GM12892 (cell line): ENCODE measurements at places on chromosomes 7 and 10.

DNA sequence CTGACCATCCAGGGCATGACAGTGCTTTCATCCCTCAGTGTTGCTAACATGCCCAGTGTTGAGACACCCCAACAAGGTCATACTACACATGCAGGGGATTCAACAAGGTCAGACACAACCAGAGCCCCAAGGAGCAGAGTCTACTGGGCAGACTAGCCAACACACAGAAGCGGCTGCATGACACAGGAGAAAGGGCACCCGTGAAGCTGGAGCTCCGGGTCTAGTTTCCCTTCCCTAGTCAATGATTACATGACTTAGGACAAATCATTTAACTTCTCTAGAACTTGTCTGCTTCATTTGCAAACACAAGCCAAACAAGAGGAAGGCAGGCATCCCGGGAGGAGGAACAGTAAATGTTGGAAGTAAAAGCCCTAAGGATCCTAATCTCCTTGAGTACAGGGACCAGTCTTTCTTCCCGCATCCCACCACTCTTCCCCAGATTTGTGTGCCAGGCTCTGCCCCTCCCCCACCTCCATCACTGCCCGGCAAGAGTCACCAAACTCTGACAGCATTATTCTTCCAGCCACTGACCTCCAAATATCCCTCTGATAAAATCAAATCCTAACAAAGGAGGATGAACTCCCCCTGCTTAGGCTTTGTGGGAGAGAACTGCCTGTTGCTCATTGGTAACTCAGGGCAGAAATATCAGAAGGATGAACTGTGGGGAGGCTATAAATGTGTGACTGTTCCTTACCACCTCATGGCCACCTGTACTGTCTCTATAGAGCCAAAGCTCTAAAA is 104.3 kb downstream of the KCNMA1 start:
- no peak for DNase-seq

DNA sequence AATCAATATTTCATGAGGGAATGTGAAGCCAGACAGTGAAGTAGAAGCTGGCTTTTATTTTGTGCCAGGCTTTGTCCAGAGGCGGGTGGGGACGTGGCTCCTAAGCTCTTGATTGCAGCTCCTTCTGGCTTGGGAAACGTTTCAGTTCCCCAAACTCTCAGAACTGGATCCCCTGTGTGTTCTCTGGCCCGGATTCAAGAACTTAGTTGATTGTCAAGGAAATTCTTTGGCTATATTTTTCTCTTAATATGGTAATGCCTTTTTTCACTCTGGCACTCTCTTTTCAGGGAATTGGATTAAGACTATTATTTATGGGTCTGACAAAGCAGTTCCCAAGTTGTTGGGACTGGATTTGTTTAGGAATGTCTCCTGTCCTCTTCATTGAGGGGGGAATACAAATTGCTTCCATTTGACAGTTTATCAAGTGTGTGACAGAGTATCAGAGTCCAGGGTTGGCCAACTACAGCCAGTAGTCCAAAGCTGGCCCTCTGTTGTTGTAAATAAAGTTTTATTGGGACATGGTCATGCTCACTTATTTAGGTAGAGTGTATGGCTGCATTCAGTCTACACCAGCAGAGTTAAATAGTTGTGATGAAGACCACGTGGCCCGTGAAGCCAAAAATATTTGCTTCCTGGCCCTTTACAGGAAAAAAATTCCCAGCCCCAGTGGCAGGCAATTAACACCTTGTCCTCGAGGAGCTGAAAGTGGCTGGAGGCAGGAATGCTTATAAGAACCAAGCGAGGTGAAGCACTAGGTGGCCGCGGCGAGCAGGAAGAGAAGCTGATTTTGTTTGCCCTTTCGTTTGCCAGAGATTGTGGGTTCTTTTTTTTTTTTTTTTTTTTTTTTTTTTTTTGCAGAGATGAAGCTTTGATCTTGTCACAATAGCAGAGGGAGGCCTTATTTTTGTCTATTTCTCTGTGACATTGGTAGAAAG is 34.3 kb downstream of the HTRA1 start:
- no peak for DNase-seq

- DNase-seq, result no peak
These were observed 747 bp upstream of the NEURL1 start for GRCh38 chr10:103492655-103493261.

DNA sequence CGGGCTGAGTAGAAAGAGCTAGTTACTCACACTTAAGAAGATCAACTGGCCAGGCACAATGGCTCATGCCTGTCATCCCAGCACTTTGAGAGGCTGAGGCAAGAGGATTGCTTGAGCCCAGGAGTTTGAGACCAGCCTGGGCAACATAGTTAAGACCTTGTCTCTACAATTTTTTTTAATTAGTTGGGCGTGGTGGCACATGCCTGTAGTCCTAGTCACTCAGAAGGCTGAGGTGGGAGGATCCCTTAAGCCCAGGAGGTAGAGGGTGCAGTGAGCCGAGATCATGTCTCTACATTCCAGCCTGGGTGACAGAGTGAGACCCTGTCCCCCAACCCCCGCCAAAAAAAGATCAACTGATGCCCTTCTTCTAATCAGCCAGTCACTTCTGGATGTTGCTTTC is 74.6 kb upstream of the ATP6V0A4 start:
- DNase-seq, result no peak

DNA sequence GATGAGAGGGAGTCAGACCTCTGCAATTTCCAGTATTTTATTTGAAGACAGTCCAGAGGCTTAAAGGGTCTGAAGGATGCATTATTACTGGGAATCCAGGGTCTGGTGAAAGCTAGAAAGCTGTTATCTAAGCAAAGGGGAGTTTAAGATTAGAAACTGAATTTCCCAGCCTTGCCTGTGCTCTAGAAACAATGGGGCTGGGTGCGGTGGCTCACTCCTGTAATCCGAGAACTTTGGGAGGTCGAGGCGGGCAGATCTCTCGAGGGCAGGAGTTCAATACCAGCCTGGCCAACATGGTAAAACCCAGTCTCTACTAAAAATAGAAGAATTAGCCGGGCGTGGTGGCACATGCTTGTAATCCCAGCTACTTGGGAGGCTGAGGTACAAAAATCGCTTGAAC is 71.5 kb upstream of the ANLN start:
- no peak for DNase-seq

GRCh38 chr7:108347616-108348015 is 108.6 kb downstream of the NRCAM start:
- DNase-seq, result no peak

- DNase-seq, result peak; percentile 85
These were observed 19.8 kb downstream of the DNAJB12 start for GRCh38 chr10:72334825-72335393.

GRCh38 chr7:39733881-39734632 is 110.7 kb downstream of the RALA start:
- DNase-seq, result no peak

GRCh38 chr7:28381466-28381865 is 30.9 kb upstream of the CREB5 start:
- no peak for DNase-seq

GRCh38 chr10:71631007-71631861 is 88.3 kb downstream of the C10orf105 start:
- no peak for DNase-seq

GRCh38 chr7:73345538-73345937 is 17.6 kb downstream of the FKBP6 start:
- DNase-seq, result no peak

DNA sequence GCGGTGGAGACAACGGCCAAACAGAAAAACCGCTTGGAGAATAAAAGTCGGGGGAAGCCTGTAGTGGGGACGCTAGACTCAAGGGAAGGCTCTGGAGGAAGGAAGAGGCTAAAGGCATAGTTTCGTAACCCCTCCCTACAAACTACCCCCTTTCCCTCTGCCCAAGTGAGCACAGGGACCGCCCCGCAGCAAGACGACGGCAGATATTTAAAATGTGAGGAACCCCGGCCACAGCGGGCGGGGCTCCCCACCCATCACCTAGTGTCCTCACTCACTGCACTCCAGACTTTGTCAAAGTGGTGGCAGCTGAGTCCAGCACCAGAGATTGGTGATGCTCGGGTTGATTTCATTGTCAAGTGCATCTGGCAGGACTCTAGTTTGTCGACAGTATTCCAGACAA is 69.1 kb downstream of the PRKAG2 start:
- DNase-seq, result no peak
